Stimulated activated CD4-positive, alpha-beta T cell treated with anti-CD3 and anti-CD28 coated beads, TNF-alpha, amount 100 ng/mL, for 4 hours (primary cell): ENCODE measurements at places on chromosomes 1 and 21.

GRCh38 chr21:46100426-46100825 lies 2.5 kb downstream of the COL6A2 start:
- no peak for DNase-seq

DNA sequence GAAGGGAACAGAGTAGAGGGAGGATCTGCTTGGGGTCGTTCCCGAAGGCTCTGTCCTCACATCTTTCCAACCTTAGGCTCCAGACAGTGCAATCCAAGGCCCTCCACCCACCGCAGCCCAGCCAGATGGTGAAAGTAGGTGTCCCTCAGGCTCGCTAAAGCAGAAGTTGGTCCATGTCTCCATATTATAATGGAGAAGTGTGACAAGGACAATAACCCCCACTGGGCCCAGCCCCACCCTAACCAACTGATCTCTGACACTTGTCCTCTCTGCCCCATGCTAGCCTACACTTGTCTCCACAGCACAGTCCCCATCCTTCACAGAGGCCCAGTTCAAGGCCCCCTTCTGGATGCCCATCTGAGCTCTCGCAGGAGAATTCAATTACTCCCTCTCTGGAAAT lies 48.7 kb downstream of the DMAP1 start:
- DNase-seq: no peak

DNA sequence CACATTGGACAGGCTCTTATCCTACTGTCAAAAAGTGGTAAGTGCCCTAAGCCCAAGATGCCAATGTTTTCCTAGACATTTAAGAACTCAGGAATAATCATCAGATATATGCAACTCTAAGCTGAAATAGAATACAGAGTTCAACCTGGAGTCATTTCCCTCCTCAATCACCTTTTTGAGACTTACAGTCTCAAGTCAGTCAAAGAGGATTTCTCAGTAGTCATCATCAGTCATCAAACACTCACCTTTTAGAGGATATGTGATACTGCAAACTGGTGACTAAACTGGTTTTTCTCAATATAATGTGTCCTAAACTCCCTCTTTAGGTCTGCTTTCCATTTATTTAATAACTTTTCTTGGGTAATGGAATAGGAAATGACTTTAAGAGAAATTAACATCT lies 145.3 kb upstream of the ADAMTS5 start:
- no peak for DNase-seq

- DNase-seq: no peak
Observed at GRCh38 chr1:54768093-54768492, 3.8 kb upstream of the PARS2 start.

- DNase-seq: no peak
Observed at GRCh38 chr1:240351690-240352089, 260.0 kb downstream of the FMN2 start.

DNA sequence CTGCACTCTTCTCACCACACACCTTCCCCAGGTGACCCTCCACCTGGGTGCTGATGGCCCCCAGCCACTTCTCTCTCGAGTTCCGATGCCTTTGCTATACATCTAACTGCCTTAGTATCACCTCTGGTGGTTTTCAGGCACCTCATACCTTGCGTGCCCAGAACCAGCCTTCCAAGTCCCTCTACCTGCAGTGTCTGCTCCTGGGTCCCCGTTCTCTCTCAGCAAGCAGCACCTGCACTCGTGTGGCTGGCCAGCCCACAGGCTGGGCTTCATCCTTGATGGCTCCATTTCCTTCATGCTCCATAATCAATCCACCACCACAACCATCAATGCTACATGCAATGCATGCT lies 49.2 kb upstream of the EDN2 start:
- DNase-seq: no peak

DNA sequence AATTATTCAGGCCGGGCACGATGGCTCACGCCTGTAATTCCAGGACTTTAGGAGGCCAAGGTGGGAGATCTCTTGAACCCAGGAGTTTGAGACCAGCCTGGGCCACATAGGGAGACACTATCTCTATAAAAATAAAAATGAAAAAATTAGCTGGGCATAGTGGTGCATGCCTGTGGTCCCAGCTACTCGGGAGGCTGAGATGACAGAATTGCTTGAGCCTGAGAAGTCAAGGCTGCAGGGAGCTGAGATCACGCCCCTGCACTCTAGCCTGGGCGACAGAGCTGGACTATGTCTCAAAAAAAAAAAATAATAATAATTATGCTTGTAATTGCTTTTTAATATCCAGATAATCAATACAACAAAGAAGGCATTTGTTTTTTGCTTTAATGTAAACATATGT lies 91.3 kb downstream of the RIPK4 start:
- DNase-seq: no peak

GRCh38 chr21:29382030-29382654 lies 83.4 kb downstream of the BACH1 start:
- DNase-seq: no peak

GRCh38 chr21:32472890-32473765 lies 60.6 kb downstream of the EVA1C start:
- no peak for DNase-seq

DNA sequence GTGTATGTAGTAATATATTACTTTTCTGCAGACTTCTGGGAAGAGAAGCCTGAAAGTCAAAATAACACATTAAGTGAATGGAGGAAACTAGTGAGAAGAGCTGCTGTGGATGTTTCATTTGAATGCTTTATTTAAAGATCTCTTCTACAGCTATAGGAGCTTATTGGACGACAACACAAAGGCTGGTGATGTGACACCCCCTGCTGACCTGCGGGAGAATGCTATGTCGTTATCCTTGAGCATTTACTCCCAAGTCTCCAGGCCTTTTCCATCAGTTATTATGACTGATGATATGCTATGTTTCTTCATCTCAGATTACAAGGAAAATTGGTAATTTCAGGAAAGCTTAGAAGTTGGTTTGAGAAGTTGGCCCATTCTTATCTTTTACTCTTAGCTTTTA lies 22.3 kb upstream of the PLA2G4A start:
- no peak for DNase-seq

DNA sequence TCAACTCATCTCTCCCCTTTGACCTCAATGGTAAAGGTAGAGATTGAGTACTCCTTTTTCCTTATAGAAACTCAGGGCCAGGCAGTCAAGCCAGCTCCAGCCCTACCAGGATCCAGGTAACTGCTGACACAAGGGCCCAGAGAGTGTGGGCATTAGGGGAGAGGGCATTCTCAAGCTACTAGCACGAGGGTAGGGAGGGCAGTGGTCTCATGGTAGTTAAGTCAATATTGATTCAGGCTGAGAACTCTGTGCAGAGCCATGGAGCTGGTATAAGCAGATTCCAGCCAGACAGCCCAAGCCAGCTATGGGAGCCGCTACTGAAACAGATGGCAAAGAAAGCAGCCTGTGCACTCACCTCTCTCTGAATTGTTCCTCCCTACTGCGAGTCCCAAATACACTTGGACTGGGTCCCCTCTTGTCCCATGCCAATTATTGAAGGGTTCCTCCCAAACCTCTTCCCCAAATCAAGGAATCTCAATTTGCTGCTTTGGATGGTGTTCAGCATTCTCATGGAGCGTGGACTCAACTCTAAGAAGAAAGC lies 2.8 kb downstream of the PI4KB start:
- no peak for DNase-seq

DNA sequence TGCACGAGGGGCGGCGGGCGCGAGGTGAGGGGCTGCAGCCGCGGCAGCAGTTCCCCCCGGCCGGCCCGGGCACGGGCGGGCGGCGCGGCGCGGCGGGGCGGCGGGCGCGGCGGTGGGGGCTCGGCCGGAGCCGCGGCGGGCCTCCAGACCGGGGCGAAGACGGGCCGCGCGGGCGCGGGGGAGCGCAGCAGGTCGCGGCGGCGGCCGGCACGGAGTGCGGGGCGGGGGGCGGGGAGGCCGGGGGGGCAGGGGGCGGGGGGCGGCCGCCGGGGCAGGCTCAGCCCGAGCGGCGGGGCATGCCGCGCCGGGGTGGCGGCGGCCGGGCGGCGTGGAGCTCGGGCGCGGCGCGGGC lies 311 bp downstream of the IRF2BP2 start:
- DNase-seq: no peak

DNA sequence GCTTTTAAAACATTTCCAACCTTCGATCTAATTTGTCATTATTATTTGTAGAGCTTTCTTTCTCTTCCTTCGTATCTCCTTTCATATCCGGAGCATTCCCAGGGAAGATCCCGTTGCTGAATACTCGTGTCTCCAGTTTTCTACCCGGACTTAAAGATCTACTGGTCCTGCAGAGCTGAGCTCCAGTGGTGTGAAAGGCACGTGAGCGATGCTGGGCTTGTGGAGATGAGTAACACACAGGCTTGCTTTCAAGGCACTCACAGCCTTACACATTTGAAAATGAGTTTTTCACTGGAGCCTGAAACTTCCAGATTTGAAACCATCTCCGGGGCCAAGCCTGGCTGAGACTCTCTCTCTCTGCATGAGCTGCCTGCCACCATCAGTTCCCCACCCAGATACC lies 428.3 kb downstream of the KIF26B start:
- no peak for DNase-seq
